ENCODE measurements at places on chromosomes 3 and 15. TPM values are rescaled to one million over a fixed set of nuclear protein-coding genes. Genes with fewer than 3 reads are reported as not detected.

Gene GOLGA6D
- polyA plus RNA-seq, result 0.14 TPM

- DNase-seq, result no peak
These were observed 49.2 kb downstream of the LRRK1 start for GRCh38 chr15:100968050-100968966.

- DNase-seq, result no peak
These were observed 262.6 kb downstream of the TBL1XR1 start for GRCh38 chr3:176934698-176935097.

DNA sequence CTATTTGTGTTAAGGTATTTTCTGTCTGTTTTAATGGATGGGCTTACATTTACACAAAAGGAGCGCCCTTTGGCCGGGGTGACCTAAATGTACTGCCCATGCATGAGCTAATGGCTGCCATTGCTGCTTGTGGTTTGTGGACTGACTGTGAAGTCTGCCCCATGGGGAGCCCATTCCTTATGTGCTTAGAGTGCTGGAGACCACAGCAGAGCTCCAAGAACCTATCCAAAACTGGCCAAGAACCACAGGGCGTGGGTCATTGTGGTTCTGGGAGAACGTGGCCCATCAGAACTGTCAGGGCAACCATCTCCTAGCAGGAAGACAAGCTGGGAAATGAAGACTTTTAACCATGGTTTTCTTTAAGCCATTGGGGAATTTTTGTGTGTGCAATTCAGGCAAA is 105.3 kb downstream of the CHDH start:
- DNase-seq, result no peak

- DNase-seq, result no peak
These were observed 27.2 kb upstream of the VPS33B start for GRCh38 chr15:91049378-91050127.

GRCh38 chr3:99761415-99762165 is 56.1 kb upstream of the CMSS1 start:
- DNase-seq, result no peak

- DNase-seq, result no peak
These were observed 16.5 kb upstream of the CYP11A1 start for GRCh38 chr15:74383695-74384565.

DNA sequence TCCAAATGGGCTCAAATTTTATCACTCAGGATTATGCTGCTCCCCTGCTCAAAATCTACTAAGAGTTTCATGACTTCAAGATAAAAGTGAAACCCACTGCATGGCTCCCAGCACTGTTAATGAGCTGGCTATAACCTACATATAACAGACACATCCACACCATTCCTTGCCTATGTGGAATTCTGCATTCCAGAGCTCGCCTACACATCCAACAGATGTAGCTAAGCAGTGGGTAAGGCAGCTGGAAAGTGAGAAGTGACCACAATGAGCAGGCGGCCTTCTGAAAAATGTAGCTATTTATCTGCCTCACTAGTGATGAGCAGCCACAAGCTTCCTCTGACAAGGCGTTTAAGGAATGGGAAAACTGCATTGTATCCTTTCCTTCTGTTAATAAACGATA is 92.0 kb upstream of the TRIM42 start:
- DNase-seq, result no peak

- DNase-seq, result no peak
These were observed 20.2 kb downstream of the NIPA1 start for GRCh38 chr15:22806664-22807063.

DNA sequence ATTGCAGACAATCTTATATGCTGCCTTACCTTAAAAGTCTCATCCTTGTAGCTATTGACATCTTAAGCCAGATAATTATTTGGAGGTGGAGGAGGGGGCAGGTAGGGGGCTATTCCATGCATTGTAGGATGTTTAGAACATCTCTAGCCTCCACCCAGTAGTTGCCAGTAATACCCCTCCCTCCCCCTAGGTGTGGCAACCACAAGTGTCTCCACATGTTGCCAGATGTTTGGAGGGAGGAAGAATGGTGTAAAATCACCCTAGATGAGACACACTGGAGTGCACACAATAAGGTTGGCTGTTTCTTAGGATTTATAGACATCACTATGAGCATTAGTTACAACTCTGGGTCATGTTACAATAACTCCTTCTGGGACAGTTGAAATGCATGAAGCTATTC is 27.4 kb downstream of the GORASP1 start:
- DNase-seq, result no peak

Gene FBXW12
- polyA plus RNA-seq, result 0.99 TPM

GRCh38 chr15:93249623-93250022 is 160.6 kb upstream of the RGMA start:
- no peak for DNase-seq

Gene B4GALT4
- 38.6 TPM for polyA plus RNA-seq

GRCh38 chr3:106860182-106860581 is 517.1 kb upstream of the CCDC54 start:
- DNase-seq, result no peak

Gene PIERCE2
- 6.8 TPM for polyA plus RNA-seq

- DNase-seq, result no peak
These were observed 215.1 kb downstream of the MYRIP start for GRCh38 chr3:40024526-40024925.
